Posterior vena cava (tissue), 2 donors: ENCODE measurements at places on chromosomes 16 and 17. TPM values are rescaled to one million over a fixed set of nuclear protein-coding genes. Genes with fewer than 3 reads are reported as not detected.

The ASIC2 gene
- total RNA-seq = not detected

The CDH1 gene
- not detected for total RNA-seq

The SCARF1 gene
- 13.9 TPM for total RNA-seq

The MYH8 gene
- not detected for total RNA-seq

The SLC38A8 gene
- not detected for total RNA-seq

The ADAMTS18 gene
- 1.0 TPM for total RNA-seq

The CRISPLD2 gene
- total RNA-seq = 259 TPM

The PYCARD gene
- 23.9 TPM for total RNA-seq

The CDR2L gene
- 17.4 TPM for total RNA-seq

The ELMO3 gene
- total RNA-seq = 1.2 TPM

DNA sequence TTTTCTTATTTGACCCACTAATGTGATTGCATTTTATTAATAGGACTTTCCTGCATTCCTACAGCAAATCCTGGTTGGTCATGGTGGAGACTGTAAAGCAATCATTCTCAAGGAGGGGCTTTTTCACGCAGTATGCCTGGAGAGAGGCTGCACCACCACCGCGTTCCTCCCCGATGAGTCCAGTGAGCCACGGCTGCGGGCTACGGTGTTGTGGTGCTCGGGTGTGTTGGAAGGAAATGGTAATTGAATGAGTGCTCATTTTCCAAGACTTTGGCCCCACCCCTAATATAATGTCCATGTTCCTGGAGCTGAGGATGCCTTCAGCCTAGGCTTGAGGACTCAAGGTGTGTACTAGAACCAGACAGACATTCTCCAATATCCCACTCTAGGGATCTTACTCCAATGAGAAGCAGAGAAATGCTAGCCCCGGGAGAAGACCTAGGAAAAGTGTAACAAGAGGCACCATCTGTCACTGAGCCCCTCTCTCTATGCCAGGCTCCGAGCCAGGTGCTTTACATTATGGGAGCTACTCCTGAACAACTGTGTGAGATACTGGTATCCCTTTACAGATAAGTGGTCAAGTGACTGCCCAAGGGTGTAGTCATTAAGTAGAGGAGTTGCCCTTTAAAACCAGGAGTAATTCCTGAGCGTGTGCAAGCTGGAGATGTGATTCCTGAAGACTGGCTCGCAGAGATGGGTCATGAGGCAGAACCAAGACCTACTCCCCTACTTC is 39.4 kb downstream of the HEATR6 start:
- no peak for DNase-seq

- no peak for DNase-seq
These were observed 44.6 kb upstream of the SLC38A10 start for GRCh38 chr17:81339534-81340296.

- no peak for DNase-seq
These were observed 183.3 kb downstream of the UTP18 start for GRCh38 chr17:51443646-51444045.

- DNase-seq = no peak
These were observed 8.3 kb downstream of the SLC35G3 start for GRCh38 chr17:35185849-35186248.

DNA sequence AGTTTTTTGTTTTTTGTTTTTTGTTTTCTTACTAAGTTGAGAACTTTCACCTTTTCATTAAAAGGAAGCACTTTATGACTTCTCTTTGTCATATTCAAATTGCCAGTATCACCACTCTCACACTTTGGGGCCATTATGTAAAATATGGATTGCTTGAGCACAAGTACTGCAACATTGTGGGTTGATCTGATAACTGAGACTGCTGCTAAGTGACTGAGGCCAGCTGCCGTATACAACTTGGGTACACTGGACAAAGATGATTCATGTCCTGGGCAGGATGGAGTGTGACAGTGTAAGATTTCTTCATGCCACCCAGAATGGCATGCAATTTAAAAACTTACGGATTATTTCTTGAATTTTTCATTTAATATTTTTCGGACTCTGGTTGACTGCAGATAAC is 7.8 kb downstream of the TTC19 start:
- no peak for DNase-seq

DNA sequence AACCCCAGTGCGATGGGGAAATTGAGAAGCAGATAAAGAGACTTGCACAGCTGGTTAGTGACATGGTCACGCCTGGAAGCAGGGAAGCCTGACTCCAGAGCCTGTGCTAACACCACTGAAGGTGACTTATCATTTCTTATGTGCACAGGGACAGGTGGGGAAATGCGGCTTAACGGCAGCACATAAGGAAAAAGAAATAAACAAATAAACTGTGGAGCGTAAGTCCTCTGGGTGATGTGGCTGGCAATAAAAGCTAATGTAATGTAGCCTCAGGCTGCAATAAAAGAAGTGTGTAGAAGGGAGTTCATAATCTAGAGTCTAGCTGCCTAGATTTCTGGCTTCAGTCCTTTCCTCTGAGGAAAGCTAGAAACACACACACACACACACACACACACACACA is 10.6 kb downstream of the CDH11 start:
- no peak for DNase-seq

- DNase-seq = no peak
These were observed 723.1 kb downstream of the CDH11 start for GRCh38 chr16:64398793-64399192.

DNA sequence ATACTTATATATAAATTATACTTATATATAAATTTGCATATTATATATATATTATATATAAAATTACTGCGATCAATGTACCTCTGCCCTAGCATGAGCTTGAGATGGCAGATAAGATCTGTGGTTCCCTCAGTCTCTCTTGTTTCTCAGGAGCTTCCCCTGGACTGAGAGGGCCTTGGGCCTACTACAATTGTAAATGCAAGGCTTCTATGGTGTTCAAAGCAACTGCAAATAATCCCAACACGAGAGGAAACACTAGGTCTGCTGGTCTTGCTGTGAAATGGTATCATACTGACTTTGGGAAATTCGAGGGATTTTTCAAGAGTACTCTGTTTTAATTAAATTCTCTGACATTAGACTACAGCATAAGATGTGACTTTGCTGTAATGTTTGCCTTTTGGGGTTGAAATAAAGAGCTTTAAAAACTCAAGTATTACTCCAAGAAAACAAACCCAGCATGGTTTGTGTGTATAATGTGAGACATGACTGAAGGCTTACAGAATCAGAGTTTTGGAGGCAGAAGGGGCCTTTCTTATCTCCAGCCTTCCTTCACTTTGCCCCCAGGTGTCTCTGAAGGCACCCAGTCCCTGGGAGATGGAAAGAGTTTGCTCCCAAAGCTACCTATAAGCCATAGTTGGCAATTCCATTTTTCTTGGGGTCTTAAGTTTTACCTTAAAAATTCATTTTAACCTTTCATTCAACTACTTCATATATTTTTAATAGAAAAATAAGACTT is 24.2 kb downstream of the ACSM1 start:
- no peak for DNase-seq

DNA sequence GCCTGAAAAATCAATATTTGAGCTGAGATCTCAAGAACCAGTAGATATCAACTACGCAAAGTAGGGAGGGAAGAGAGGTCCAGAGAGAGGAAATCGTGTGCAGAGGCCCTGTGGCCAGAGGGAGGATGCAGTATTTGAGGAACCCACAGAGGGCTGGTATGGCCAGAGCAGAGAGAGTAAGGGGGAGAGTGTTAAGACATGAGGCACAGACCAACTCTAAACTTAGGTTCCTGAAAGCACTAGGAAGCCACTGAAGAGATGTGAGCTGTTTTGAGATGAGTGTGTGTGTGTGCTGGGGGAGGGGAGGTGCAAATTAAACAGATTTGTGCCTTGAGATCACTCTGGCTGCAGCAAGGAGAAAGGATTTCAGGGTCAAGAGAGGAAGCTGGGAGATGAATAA is 10.9 kb downstream of the SLC13A2 start:
- DNase-seq = no peak

DNA sequence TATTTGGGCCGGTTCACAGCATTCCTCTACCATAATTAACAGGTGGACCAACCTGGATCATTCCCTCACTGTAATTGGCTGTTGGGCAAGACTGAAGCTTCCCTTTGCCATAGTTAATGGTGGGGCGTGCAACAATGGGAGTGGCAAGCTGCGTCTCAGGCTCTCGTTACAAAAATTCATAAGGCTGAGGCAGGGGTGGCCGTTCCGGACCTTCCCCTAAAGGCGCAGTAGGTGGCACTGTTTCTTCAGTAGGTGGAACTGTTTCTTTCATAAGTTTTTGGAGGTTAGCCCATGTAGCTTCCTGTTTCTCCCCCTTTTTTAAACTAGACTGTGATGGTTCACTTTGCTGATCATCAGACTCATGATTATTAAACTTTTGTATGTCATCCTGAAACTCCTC is 17.0 kb upstream of the TMC5 start:
- DNase-seq = no peak

DNA sequence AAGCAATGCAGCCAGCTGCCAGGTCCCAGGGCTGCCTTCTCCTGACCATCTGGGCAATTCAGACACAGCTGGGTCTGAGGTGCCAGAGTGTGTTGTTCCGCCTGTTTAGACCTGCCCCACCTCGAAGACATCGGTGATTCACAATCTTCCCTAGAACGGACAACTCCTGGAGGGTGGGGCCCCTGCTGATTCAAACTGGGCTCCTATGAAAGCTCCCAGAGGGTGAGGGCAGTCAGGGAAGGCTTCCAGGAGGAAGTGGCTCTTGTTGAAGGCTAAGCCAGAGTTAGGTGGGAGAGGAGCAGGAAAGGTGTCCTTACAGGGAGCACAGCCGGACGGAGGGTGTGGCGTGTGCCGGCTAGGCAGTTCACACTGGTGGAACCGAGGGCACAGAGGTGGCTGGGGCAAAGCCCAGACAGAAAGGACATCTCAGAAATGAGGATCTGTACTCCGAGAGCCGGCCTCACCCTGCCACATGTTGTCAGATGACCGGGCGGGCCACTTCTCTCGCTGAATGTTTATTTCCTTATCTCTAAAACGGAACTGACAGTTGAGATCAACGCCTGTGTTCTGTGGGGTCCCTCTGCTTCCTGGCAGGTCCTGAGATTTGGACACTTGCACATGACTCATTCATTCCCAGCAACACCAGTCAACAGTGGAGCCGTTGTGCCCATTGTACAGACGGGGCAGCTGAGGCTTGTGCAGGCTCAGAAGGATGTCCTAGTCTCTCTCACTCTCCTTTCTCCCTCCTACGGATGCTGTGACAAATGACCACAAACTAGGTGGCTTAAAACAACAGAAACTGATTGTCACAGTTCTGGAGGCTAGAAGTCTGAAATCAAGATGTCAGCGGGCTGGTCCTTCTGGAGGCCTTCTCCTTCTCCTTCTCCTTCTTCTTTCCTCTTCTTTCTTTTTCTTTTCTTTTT is 26.9 kb upstream of the LITAF start:
- DNase-seq = peak; percentile 92

GRCh38 chr16:63403792-63404191 is 1367.6 kb upstream of the CDH8 start:
- no peak for DNase-seq

DNA sequence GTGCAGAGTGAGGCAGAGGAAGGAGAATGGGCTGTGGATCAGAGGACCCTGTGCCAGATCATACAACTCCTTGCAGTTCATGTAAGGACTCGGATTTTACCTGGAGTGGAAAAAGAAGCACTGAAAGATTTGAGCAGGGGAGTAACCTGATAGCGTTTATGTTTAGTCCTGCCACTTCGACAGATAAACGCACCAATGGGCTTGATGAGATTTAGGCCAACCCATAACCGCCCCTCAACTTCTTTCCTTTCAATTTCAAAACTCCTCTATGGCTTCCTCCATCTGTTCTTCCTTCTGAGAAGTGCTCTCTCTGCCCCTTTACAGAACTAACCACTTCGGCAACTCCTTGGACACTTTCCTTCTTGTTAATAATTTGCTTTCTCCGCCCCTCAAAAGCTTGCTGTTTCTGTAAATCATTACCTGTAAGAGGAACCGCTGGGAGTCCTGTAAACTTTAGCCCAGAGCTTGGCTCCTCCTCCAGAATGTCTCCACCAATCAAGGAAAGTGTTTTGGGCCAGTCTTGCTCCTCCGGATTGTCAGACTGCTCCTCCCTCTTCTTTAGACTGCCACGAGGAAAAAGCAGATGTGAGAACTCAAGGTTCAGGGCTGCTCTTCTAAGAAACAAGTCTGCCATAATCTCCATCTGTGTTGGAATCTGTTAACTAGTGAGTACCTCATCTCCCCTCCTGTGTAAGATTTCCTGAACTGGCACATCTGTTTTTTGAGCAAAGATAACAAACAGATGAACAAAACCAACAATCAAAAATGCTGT is at the start of gene ACSM3:
TSS of gene ACSM3 (plus strand) at position 554 of the 772 bp plus-strand sequence. CDS start 6,021 bp downstream, outside the sequence.
- no peak for DNase-seq

- DNase-seq = no peak
These were observed 24.5 kb upstream of the DUSP14 start for GRCh38 chr17:37465069-37465616.

DNA sequence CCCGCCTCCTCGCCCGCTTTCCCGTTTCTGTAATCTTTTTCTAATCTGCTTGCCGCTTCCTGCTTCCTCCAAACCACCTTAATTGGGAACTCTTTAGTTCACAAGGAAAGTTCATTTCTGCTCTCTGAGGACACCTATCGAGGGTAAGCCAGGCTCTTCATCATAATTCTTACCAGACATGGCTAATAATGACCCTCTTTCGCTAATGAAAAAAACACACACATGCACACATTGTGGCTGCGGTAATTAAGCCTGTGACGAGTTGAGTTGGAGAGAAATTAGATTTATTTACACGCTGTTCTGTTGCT is 100.6 kb downstream of the ZNF423 start:
- DNase-seq = no peak

DNA sequence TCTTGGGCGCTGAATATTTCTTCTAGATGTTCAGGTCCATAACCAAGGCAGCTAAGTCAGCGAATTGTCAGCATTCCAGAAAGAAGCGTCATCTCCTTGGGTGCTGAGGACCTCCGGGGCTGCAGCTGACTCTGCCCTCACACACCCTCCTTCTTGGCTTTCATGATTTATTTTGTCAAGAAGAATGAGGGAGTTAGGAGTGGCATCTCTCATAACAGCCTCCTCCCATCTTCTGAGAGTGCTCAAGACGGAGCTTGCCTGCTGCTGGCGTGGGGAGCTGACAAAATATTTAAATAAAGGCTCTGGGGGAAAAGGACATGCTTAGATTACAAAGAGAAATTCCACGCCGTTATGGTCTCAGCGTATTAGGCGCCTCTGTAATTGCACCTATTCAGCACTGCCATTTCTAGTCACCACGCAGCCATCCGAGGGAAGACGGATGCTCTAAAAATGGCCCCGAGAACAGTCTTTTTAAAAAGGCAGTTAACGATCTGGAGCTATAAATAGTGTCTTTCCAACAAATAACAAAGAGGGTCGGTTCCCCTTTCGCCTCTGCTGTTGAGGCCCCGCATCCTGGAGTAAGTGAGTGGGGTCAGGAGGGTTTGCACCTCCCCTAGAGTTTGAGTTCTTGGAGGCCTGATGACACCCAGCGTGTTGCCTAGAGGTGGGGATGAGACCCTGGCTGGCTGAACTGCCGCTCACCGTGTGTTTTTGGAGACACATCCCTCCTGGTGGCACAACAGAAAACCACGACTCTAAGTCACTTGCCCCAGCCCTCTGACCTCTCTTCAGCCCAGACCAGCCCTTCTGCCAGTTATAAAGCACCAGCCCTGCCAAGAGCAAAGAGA is 187.0 kb downstream of the CCDC182 start:
- DNase-seq = no peak

DNA sequence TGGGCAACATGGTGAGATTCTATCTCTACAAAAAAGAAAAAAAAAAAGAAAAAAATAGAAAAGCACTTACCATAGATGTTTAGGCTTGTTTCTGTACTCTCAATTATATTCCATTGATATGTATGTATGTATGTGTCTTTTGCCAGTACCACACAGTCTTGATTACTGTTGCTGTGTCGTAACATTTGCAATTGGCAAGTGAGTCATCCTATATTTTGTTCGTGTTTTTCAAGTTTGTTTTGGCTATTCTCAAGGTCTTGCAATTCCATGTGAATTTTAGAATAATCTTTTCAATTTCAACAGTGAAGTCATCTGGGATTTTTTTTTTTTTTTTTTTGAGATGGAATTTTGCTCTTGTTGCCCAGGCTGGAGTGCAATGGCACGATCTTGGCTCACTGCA is 19.3 kb downstream of the SPECC1 start:
- no peak for DNase-seq
